Left cardiac atrium (tissue), 4 donors: ENCODE measurements at places on chromosomes 6 and 20. TPM values are rescaled to one million over a fixed set of nuclear protein-coding genes. Genes with fewer than 3 reads are reported as not detected.
A peak's percentile ranks its signal among the peaks of the same experiment; 100 is the strongest.

Gene SLC22A2
- not detected for total RNA-seq

Gene CCN6
- not detected for total RNA-seq

Gene HBS1L
- total RNA-seq = 61.3 TPM

Gene SLA2
- 0.56 TPM for total RNA-seq

Gene CDH26
- total RNA-seq = 0.84 TPM

DNA sequence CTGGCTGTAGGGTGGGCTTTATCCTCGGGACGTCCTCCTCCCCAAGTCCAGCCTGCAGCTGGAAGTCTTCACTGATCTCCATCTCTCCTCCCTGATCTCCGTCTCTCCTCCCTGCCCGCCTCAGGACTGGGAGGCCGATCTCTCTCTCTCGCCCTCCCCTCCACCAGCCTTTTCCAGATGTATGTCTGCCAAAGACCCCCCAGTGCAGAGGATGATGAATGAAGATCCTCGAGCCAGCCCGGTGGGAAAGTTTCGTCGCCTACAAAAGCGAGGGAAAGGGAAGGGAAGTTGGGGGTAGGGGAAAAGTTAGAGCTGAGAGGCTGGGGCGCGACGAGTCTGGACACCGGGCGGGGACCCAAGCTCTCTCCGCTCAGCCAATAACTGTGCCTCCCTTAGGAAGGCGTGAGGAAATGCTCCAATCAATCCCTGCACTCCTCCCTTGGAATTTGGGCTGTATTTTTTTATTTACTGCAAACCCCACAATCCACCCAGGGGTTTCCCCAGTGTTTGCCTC, 595 bp upstream of the SRF start:
- DNase-seq = peak; percentile 83

- no peak for DNase-seq
These were observed 271.0 kb downstream of the ZNF217 start for GRCh38 chr20:53322651-53323050.

DNA sequence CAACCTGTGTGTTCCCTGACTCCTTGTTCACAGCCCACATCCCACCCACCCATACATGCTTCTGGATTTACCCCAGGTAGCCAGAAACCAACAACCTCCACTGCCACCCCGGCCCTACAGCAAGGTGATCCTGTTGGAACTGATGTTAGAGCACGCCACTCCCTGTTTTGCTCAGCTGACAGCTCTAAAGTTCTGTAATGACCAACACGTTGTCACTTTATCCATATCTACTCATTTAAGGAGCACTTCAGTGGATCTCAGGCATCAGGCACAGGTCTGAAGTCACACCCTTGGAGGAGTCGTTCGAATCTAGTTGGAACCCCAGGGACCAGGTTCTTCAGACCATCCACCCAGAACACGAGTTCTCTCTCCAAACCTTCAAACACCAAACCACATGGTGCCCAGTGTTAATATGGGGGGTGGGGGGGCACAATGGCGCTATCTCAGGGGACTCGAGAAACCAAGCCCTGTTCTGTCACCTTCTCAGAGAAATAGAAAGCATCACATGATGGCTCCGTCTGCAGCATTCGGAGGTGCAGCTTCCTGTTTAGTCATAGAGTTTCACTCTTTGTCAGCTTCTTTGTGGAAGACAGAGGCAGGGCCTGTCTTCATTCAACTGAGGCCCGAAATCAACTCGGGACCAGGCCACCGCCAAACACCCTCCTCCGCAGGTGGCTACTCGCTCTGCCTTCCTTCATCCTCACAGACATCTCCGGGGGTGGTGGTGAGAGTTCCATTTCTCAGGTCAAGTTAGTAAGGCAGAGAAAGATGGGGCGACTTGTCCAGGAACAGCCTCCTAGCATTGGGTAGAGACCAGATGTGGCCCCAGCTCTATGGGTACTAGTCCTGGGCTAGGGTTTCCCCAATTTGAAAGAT, 142.2 kb downstream of the NFATC2 start:
- no peak for DNase-seq
